ENCODE measurements at places on chromosomes 1 and 21.

GRCh38 chr1:7690496-7691182 lies 80.5 kb upstream of the VAMP3 start:
- DNase-seq, result no peak

- no peak for DNase-seq
Measured at GRCh38 chr1:27473755-27474154, 16.2 kb downstream of the WASF2 start.

- DNase-seq, result no peak
Measured at GRCh38 chr1:19372136-19372514, 60.0 kb downstream of the SLC66A1 start.

GRCh38 chr1:32627596-32628162 lies 22.7 kb downstream of the ZBTB8OS start:
- no peak for DNase-seq

- DNase-seq, result no peak
Measured at GRCh38 chr21:31781737-31782136, 49.8 kb upstream of the SCAF4 start.

DNA sequence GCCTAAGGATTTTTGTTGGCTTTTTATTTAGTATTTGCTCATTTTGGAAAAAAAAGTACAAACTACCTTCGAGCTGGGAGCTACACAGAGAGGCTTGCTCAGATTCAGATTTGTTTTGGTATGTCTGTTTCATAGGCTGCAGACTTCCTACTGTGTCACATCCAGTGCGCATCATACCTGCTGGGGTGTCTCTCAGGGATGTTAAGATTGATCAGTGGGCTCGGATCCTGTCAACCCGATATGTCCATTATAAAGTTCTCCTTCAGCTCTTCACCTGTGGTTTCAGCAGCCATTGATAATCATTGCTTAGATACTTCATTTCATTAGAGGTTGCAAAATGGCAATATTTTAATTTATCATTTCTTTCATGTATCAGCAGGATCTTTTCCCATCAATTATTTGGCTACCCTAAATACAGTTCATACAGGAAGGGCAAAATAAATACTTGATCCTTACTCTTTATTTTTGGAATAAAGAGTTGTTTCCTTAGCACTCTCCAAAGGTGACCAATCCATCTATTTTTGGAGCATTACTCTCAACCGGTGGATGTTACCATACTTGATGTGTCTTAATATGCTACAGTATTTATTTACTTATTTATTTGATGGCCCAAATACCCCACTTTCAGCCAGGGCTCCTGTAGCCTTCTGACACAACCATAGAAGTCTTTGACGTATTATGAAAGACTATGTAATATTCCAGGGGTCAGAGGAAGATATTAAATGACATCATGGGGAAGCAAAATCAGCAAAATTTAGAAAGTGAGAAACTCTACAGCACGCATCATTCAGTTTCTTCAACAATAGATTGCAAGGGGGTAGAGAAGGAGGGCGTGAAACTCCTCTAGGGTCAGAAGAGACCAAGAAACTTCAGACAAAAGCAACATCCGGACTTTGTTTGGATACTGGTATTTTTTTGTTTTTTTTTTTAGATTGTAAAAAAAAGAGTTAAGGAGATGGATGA lies 55.3 kb upstream of the HNRNPU start:
- DNase-seq, result no peak

DNA sequence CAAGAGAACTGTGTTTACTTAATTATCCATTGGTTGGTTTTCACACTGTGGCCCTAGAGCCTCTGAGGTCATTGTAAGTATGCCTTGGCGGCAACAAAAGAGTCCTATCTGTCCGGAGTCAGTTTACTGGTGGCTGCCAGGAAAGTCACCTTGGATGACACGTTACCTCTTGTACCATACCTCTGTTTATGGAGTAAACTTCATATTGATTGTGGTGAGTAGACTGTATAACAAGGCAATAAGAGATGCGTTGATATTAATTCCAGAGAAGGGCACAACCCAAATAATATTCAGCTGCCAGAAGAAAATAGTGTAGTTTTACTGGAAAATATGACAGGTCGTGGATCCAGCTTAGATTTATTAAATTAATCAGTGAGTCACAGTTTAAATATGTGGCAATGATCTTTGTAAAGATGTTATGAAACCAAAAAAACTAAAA lies 20.4 kb upstream of the KIF14 start:
- no peak for DNase-seq

- no peak for DNase-seq
Measured at GRCh38 chr21:32442566-32443318, 30.2 kb downstream of the EVA1C start.

Measured in stimulated activated CD4-positive, alpha-beta T cell treated with anti-CD3 and anti-CD28 coated beads, Interleukin-15, amount 100 ng/mL, for 48 hours (primary cell).